Activated CD4-positive, alpha-beta T cell treated with anti-CD3 and anti-CD28 coated beads, Interleukin-2, amount 50 U/mL, for 48 hours (primary cell): ENCODE measurements at places on chromosomes 7 and 10.
A peak's percentile ranks its signal among the peaks of the same experiment; 100 is the strongest.

GRCh38 chr7:38198366-38198765, 20.3 kb downstream of the STARD3NL start:
- DNase-seq, result no peak

DNA sequence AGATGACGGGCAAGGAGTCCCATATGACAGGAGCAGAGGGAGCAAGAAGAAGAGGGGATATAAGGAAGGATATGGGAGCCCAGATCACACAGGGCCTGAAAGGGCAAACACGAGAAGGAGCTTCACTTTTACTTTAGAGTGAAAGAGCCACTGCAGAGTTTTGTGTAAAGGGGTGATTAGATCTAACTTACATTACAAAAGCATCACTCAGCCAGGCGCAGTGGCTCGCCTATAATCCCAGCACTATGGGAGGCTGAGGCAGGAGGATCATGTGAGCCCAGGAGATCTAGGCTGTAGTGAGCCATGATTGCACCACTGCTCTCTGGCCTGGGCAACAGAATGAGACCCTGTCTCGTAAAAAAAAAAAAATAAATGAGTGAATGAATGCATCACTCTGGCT, 91.1 kb downstream of the MPP7 start:
- no peak for DNase-seq

- no peak for DNase-seq
Observed at GRCh38 chr10:121899727-121900126, 28.1 kb downstream of the ATE1 start.

- no peak for DNase-seq
Observed at GRCh38 chr10:99467236-99467999, 37.0 kb upstream of the GOT1 start.

GRCh38 chr10:28008054-28008453, 9.2 kb upstream of the ODAD2 start:
- no peak for DNase-seq

GRCh38 chr7:25348104-25348503, 119.8 kb upstream of the NPVF start:
- no peak for DNase-seq

DNA sequence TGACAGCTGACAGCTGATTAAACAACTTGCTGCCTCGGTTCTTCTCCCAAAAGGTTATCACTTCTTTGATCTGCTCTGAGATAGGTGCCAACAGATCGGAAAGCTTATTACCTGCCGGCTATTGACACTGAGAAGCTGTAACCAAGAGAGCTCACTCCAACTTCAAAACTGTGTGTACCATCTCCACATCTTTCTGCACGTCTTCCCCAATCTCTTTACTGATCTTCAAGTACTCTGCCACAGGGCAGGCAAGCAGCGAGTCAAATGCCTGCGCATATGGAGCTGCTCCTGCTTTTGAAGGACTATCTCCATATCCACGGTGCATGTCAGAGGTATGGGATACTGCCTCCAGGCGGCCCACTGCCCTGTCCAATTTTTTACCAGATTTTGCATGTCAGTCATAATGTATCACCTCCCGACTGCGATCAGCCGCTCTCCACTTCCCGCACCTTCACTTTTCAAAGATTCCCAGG, 352 bp upstream of the ZNF485 start:
- no peak for DNase-seq

DNA sequence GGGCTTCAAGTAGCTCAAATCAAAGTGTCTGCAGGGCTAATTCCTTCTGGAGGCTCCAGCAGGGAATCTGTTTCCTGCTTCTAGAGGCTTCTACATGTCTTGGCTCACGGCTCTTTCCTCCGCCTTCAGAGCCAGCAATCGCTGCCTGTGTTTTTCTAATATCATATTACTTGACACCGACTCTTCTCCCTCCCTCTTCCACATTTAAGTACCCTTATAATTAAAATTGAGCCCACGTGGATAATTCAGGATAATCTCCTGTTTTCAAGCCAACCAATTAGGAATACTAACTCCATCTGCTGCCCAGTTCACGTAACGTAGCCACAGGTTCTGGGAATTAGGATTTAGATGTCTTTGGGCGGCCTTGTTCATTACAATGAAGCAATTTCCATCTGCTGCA, 372.2 kb downstream of the DPP6 start:
- no peak for DNase-seq

GRCh38 chr10:26987851-26988250, 112.4 kb downstream of the ANKRD26 start:
- DNase-seq, result no peak

DNA sequence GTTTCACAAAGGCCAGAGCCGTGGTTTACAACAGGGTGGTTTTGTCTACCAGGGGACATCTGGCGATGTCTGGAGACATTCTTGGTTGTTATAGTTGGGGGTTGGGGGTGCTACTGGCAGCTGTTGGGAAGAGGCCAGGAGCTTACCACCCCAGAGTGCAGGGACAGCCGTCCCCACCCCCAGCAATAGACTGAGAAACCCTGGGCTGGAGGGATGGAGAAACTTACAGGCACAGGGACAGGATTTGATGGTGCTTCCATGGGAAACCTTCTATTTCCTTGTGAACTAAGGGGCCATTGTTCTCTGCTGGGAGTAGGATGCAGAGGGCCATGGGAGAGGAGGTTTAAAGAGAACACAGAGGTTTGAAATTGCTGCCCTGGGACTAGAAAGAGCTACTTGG, 10.9 kb downstream of the ADCK2 start:
- no peak for DNase-seq

DNA sequence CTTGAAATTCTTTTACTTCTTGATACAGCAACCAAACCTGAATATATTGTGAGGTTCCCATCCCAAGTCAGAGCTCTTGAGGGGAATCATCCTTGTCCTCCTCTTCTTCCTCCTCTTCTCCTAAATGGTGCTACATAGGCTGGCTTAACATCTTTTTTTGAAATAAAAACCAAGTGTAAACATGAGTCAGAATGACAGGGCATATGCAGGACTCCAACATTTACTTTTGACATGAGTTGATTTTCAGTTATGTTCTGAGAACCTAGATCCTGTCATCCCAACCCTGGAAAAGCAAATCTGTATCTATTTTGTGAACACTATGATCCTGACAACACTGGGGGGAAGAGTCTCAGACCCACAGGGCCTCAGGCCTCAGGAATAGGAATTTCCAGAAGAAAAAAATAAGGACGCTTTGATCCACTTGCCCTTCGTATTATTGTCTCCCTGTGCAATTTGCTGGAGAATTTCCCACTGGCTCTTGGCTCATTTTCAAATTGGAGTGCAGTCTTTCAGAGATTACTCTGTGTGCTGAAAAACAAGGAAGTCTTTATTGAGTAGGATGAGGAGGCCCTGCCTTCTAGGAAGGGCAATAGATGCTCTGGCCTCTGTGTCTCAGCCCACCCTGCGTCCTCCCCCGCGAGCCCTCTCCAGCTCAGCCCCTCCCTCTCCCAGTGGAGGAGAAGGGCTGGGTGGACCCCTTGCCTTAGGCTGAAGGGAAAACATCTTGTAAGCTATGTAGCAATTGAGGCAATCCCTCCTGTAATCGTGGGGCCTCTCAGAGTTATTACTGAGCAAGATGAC, 121.6 kb downstream of the CREB5 start:
- no peak for DNase-seq

DNA sequence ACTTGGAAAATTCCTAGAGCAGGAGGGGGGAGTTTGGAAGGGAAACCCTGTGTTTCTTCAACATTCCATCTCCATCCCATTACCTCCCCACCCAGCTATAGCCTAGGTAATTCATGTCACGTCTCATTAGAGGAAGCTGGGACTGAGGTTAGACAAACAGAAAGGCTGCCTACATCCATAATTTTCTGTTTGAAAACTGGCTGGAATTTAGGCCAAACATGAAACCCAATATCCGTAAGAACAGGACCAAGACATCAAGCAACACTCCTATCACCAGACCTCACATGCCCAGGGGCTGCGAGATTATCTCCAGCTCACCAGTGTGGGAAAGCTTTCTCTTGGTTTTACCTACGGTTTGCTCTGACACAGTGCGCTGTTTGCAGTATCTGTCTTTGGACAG, 316.3 kb downstream of the FRMD4A start:
- no peak for DNase-seq

DNA sequence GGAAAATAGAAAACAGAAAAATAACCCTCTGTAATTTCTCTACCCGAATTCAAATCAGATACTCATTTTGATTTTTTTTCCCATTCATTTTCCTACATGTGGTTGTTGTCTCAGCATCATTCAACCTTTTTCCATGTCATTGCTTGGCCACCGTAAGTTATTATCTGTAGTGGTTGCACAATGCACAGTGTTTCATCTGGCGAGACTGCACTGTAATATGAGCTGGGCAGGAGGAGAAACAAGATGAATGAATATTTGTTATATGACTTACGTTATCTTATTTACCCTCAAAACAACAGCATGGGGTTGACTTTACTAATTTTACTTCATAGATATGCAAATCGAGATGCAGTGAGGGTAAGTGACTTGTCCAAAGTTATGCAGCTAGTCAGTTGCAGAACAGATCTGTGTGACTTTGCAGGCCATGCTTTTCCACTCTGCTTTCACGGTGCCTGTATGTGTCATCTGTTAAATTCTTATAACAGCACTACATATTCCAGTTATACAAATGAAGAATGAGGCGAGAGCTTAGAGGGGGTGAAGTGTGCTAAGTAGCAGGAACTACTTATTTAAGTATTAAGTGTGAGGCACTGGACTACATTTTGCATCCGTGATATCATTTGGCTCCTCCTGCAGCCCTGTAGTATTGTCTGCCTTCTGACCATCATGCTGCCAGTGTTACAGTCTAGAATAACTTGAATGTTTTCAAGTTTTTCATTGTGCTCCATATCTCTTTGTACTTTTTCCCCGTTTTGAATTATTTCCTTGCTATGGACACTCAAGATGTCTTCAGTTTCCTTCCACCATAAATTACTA, 56.7 kb downstream of the ZMYND11 start:
- no peak for DNase-seq

DNA sequence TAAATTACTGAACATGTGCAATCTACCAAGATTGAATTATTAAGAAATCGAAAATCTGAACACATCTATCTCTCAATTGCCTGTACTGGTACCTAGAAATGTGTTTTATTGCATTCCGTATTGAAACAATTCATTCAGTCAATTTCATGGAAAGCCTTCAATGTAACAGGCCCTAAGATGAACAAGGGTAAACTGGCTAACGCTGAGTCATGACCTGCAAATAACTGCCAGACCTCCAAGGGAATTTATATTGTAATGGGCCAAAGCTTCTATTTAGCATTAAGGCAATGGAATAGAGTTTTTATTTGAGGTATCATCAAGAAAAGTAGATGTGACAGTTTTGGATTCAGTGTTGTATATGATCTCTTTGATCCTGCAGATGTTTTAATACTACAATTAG, 49.9 kb upstream of the CD36 start:
- DNase-seq, result no peak

GRCh38 chr7:111753968-111754367, 191.7 kb upstream of the IMMP2L start:
- DNase-seq, result no peak

GRCh38 chr7:45106-46090, 147.0 kb upstream of the FAM20C start:
- DNase-seq, result no peak

GRCh38 chr7:41110186-41110585, 592.7 kb downstream of the INHBA start:
- no peak for DNase-seq

- DNase-seq, result no peak
Observed at GRCh38 chr7:10802526-10802925, 171.1 kb upstream of the PHF14 start.

- DNase-seq, result no peak
Observed at GRCh38 chr7:33824911-33825459, 80.4 kb upstream of the BMPER start.

GRCh38 chr10:58384544-58384998, 639 bp upstream of the TFAM start:
- DNase-seq, result no peak

DNA sequence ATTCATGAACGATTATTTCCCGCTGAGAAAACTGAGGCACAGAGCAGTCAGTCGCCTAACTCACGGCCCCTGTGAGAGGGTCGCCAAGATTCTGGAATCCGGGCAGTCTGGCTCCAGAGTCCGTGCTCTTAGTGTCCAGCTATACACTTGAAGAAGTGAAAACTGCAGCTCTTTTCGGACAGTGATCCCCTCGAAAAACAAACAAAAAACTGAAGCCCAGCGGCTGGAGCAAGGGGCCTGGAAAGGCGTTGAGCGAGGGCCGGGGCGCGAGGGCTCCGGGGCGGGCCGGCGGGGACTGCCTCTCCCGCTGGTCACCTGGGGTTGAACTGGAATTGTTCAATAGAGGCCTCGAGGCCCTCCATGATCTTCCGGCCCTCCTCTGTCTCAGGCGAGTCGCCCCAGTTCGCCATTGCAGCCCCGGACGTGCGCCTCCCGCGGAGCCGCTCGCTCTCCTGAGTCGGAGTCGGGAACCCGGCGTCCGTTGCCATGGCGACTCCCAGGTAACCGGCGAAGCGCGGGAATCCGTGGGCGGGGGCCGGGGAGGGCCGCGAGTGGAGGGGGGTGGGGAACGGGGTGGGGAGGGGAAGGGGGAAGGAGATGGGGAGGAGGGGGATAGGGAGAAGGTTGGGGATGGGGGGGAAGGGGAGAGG, 881 bp downstream of the C10orf67 start:
- peak; percentile 77 for DNase-seq

DNA sequence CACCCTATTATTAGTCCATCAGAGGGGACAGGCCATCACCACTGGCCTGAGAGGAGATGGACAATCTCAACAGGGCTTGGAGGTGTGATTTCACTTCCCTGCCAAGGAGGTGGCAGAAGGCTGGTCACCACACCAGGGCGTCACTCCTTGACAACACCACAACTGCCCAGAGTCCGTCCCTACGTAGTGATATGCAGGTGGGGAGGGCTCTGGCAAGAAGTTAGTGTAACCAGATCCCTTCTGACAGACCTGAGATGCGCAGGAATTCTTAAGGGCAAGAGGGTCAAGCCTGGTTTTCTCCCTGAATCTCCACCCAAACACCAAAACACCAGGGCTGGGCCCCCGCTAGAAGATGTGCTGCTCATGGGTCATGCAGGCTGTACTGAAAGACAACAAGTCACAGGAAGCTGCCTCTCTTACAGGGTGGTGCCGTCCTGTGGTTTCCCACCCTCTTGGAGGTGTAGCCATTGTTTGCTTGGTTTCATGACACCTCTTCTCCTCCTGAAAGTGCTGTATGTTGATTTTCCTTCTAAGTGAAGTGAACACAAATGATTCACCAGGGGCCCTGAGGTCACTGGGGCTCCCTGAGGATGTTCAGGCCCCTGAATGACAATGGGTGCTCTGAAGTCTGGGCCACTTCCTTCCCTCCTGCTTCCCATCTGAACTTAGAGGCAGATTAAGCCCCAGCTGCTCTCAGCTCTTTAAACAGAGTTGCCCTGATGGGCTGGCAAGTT, 27.1 kb downstream of the ATXN7L1 start:
- DNase-seq, result peak; percentile 68

DNA sequence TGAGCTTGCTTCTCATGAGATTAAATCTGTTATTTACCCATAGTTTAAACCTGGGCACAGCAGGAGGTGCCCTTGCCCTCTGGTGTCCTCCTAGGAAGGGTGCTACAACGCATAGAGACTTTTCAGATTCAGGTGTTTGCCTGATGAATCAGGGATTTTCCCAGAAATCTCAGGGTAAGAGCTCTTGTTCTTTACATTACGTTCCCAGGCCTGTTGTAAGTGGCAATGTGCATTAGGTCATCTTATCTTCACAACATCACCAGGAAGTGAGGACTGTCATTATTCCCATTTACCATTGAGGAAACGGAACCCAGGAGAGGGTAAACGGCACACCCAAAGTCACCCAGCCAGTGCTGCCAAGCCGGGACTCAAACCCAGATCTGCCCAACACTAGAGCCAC, 73.0 kb downstream of the NHLRC2 start:
- DNase-seq, result no peak

GRCh38 chr10:60883187-60883586, 60.8 kb downstream of the RHOBTB1 start:
- no peak for DNase-seq
